ENCODE measurements at places on chromosomes 16 and 17.

GRCh38 chr16:66473654-66474519, 46.8 kb downstream of the BEAN1 start:
- no peak for DNase-seq

- no peak for DNase-seq
Observed at GRCh38 chr17:83186226-83186625, 106.8 kb downstream of the METRNL start.

GRCh38 chr16:22207715-22208360, 1.8 kb downstream of the EEF2K start:
- no peak for DNase-seq

- no peak for DNase-seq
Observed at GRCh38 chr16:14110728-14111251, 39.7 kb downstream of the MRTFB start.

- DNase-seq, result no peak
Observed at GRCh38 chr17:64920026-64920418, 744 bp upstream of the LRRC37A3 start.

Measured in NCI-H2081 treated with DMSO at 0.1 percent for 48 hours (cell line).